Uterus (tissue), 4 donors: ENCODE measurements at places on chromosomes 1 and 21.

GRCh38 chr1:20367626-20368025, 77.0 kb downstream of the VWA5B1 start:
- DNase-seq, result no peak

- no peak for DNase-seq
Observed at GRCh38 chr1:92709738-92710137, 75.2 kb downstream of the EVI5 start.

DNA sequence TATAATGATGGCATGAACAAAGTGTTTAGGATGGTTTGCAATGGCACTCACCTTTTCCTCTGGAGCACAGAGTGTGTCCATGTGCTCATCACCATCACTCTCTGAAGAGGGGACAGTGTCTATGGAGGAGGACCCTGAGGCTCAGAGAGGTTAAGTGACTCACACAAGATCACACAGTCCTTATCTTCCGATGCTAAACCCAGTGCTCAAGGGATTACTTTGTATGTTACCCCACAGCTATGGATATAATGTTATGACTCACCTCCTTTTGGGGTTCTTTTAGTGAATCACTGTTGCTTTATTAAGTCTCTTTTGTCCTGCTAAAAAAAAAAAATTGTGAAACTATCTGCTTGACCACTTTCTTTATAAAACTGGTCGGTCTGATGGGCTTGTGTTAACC, 67.6 kb downstream of the TENT5C start:
- DNase-seq, result no peak

DNA sequence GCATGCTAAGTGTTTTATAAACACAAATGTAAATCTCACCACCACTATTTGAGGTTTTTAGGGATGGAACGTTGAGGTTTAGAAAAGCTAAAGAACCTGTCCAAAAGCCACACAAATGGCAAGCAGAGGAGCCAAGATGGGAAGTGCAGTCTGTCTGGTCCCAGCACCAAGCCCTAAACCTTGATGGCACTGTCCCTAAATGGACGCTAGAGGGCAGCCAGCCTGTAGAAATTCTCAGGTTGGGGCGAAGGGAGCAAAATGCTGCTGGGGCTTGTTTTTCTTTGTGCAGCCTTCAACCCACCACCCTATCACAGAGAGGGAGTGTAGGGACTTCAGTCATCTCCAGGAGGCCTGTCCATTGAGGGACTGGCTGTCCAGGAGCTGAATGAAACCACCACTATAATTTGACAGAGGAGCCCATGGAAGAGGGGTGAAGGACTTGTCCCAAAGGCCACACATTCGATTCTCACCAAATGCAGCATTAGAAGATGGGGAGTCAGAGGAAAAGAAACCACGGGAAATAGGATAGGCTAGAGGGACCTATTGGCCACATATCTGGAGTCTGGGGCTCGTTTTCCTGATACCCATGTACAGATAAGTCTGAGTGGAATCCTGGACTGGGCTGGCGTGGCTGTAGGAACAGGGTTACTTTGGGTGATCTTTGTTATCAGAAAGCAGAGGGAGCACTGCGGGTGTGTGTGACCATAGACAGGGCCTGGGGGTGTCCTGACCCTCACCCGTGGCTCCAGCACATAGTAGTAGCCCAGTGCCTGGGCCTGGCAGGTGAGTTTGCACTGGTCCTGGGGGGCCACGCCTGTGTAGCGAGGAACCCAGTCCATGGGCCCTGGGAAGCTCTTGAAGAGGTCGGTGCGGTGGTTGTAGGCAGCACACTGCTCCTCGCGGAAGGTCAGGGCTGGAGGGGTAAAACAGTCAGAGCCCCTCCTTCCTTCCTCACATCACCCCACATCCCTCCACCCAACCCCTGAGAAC, 6.1 kb downstream of the ADAMTS4 start:
- peak; percentile 68 for DNase-seq

- DNase-seq, result peak; percentile 96
Observed at GRCh38 chr1:208245185-208245705, 1.1 kb upstream of the PLXNA2 start.

GRCh38 chr1:13809461-13810159, 109.6 kb downstream of the PRDM2 start:
- DNase-seq, result no peak

DNA sequence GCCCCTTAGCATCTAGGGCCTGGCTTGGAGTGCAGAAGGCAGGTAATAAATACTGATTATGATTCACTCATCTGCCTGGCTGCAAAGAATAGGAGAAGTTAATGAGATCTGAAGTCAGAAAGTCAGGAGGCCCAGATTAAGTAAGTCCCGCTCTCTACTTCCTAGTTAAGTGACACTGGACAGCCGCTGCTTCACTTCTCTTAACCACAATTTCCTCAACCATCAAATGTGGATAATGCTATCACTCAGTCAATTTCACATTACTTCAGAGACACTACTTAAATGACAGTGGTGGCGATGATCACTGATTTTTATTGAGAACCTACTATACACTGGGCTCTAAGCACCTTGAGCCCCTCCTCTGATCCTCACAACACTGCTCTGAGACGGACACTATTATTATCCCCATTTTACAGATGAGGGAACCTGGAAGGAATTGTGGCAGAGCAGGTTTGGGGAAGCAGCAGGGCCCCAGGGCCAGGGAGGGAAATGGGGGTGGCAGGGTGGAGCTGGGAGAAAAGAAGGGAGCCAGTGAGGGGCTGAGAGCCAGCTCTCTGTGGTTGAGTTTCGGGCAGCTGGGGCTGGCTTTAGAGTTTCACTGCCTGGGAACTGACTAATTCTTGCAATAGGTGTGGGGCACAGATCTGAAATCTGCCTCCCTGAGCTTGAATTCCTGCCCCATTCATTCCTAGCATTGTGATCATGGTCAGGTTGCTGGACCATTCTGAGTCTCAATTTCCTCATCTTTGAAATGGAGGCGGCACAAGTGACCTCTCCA, 2.4 kb upstream of the E2F2 start:
- DNase-seq, result no peak

DNA sequence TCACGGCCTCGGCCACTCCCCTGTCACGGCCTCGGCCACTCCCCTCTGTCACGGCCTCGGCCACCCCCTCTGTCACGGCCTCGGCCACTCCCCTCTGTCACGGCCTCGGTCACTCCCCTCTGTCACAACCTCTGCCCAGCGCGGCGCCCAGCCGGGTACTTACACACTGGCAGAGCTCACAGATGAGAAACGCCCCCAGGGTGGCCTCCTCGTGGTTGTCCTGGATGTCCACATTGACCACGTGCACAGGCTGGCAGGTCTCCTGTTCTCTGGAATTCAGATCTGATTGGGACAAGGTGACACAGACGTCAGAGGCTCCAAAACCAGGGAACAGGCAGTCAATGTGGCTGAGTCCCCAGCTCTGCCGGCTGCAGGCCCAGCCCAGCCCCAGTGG, 3.3 kb upstream of the TMEM240 start:
- DNase-seq, result no peak

DNA sequence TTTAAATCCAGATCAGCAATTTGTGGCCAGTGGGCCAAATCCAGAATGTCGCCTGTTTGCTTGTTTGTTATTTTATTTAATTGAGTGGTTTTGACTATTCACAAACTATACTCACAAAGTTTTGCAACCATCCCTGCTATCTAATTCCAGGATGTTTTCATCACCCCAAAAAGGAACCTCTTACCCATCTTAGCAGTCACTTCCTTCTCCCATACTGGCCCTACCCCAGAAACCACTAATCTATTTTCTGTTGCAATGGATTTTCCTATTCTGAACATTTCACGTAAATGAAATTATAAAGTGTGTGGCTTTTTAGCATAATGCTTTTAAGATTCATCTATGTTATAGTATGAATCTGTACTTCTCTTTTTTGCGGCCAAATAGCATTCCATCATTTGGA, 41.3 kb downstream of the WDTC1 start:
- DNase-seq, result no peak

- no peak for DNase-seq
Observed at GRCh38 chr1:5742032-5742431, 250.2 kb downstream of the NPHP4 start.

- no peak for DNase-seq
Observed at GRCh38 chr1:240285540-240285939, 193.9 kb downstream of the FMN2 start.

- DNase-seq, result no peak
Observed at GRCh38 chr1:224196813-224197600, 14.0 kb downstream of the DEGS1 start.

DNA sequence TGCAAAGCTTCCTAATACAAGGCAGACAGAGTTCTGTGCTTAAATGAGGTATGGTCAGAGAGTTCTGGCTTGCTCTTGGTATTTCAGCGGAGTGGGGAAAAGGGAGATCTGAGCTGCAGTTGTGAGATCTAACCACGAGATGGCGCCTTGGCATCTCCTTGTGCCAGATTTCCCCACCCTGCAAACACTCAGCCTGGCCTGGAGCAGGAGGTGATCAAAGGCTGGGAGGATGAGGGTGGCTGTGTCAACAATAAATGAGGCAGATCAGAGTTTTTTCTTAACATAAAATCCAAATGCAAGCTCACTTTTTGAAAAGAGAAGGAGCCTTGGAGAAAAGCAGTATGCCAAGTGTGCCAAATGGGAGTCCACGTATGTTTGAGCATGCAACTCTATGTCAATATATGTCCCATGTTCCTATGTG, 4.1 kb upstream of the TFAP2E start:
- DNase-seq, result peak; percentile 57

GRCh38 chr1:15107911-15108310, 45.6 kb upstream of the TMEM51 start:
- no peak for DNase-seq

DNA sequence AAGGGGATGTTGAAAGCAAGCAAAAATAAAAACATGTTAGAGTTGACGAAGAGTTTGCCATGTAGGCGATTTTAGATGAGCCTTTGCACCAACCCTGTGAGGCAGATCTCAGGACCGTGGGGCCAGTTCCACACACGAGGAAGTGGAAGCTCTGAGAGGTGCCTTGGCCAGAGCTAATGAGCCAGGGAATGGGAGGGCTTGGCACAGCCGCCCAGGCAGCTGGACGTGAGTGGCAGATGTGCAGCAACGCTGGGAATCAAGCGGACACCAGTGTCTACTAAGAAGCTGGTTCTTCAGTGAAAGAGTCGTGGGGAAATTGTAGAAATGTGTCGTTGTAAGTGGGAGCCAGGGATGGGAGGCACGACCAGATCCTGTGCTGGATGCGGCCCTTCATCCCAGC, 58.9 kb upstream of the COL6A1 start:
- no peak for DNase-seq

DNA sequence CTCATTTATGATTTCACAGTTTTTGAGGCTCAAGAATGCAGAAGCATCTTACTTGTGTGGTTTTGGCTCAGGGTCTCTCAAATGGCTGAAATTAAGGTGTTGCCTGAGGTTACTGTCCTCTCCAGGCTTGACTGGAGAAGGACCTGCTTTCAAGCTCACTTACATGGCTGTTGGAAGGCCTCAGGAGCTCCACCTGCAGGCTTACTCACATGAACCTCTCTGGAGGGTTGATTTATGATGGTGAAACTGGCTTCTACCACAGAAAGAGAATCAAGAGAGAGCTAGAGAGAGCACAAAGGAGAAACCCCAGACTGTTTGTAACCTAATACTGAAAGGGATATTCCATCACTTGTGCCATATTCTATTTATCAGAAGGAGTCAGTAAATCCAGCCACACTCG, 6.2 kb upstream of the KCNK2 start:
- no peak for DNase-seq

- no peak for DNase-seq
Observed at GRCh38 chr21:42614396-42614795, 39.0 kb upstream of the PDE9A start.

GRCh38 chr1:7898962-7899361, 41.7 kb downstream of the TNFRSF9 start:
- DNase-seq, result no peak

DNA sequence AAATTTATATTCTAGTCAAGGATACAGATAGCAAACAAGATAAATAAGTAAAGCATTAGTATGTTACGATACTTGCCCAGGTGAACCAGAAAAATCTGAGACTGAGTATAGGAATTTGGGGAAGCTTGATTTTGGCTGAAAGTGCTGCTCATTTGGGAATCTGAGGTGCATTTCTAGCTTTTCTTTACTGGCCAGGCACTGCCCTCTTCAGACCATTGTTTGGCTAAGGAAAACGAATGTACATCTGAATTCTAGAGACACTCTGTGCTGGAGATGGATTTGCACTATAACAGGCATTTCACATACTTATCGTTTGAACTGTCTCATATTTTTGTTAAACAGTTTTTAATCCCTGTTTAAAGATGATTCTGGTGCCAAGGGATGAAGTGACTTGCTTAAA, 23.4 kb downstream of the ARID1A start:
- DNase-seq, result no peak

DNA sequence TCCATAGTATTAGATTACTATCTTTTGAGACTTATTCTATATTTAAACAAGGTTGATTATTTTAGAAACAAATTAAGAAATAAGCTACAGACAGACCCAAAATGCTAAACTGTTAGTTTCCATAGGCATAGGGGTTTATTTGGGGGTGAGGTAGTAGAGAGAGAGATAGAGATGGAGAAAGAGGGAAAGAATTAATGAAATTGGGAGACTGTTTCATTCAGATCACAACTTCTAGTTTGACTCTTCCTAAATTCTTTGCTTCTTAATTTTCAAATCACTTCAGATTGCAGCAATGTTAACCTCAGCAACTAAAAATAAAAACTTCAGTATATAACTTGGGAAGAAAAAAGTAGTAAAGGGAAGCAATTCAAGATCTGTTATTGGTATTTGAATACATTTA, 3.4 kb downstream of the JUN start:
- no peak for DNase-seq

- DNase-seq, result no peak
Observed at GRCh38 chr1:30777904-30778153, 20.3 kb upstream of the LAPTM5 start.

- no peak for DNase-seq
Observed at GRCh38 chr21:42143111-42143510, 72.0 kb downstream of the UMODL1 start.

DNA sequence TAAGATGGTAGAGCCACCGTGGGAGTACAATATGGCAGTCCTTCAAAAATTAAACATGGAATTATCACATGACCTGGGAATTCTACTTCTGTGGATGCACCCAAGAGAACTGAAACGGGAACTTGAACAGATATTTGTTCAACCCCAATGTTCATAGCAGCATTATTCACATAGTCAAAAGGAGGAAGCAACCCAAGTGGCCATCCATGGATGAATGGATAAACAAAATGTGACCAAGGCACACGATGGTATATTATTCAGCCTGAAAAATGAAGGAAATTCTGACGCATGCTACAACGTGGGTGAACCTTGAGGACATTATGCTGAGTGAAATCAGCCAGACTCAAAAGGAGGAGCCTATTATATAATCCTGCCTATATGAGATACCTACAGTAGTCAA, 22.8 kb upstream of the LAPTM5 start:
- DNase-seq, result no peak

DNA sequence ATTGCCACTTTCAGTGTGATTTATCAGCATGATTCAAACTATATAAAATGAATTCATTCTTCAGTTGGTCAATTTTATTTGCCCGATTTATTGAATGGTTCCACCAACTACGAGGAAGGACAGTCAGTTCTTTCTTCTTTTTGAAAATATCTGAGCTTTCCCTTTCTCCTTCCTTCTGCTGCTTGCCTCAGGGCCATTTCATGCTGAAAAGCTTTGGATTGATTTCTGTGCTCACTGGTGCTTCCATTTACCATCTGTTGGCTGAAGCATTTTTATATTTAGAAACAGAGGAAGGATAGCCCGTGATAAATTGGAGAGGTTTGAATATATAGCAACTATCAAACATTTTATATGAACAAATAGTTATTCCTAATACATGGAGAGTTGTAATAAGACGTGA, 68.9 kb upstream of the ADAMTS5 start:
- no peak for DNase-seq

- no peak for DNase-seq
Observed at GRCh38 chr1:42943166-42943565, 15.5 kb downstream of the SLC2A1 start.
